ENCODE measurements at places on chromosomes 5 and 9.
A peak's percentile ranks its signal among the peaks of the same experiment; 100 is the strongest.

GRCh38 chr5:134503088-134503936 is 22.2 kb upstream of the JADE2 start:
- DNase-seq, result peak; percentile 60

DNA sequence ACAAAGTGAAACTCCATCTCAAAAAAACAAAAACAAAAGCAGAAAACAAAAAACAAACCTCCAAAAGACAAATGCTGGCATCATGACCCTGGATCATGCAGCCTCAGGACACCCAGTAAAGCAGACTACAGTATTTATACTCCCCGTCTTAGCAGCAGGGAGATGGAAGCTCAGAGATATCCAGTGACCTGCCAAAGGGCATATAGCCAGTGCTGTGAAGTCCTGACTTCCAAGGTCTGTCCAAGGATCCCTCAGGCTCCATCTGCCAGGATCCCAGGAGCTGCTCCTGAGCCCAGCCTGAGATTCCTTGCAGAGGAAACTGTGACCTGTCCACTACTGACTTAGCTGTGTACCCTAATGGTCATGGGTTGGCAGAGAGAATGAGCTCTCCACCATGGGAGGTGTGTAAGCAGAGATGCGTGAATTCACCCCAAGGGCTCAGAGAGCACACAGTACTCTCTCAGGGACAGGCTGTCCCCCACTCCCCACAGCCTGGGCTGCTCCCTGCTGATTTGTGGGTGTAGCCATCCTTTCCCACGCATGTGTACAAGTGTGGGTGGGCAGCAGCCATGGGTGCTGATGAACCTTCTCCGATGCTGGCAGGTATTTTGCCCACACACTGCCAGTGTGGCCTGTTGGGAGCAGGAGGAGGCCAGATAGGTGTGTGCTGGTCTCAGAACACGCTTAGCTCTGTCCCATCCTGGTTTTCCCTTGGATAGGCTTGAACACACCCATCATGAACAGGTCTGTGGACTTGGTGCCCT is 2.1 kb upstream of the WNK2 start:
- no peak for DNase-seq

DNA sequence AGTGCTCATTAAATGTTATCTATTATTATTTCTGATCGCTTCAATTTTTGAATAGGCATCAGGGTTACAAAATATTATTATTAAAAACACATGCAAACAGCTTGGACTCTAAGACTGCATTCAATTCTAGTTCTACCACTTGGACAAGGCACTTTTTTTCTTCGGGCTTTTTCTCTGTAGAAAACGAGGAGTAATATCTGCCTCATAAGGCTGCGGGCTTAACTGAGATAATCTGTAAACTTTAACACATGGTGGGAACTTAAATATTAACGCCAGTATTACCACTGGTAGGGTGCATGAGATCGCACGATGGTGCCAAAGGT is 511 bp upstream of the SPDL1 start:
- no peak for DNase-seq

GRCh38 chr9:115046199-115046598 is 71.8 kb downstream of the TNC start:
- DNase-seq, result no peak

- DNase-seq, result peak; percentile 78
These were observed 91.8 kb upstream of the CACNA1B start for GRCh38 chr9:137785704-137786161.

GRCh38 chr9:23375511-23375910 is 450.5 kb downstream of the ELAVL2 start:
- no peak for DNase-seq

GRCh38 chr5:160097991-160098390 is 21.3 kb downstream of the PWWP2A start:
- DNase-seq, result no peak

DNA sequence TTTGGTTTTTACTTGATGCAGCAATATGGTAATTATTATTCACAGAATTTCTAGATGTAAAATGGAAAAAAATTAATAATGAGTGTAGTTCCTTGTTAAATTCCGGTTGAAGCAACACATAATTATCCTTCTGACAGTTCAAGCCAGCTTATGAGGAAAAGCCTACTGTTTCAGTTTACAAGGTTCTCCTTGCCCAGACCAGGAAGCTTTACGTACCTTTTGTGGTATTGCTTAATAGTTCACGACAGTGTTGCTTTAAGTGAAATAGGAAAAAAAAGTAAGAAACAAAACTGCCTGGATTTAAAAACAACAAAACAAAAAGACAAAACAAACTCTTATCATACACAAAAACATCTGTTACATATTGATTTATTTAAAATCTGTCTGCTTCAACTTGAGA is 547.3 kb upstream of the C9orf72 start:
- DNase-seq, result no peak

GRCh38 chr9:14746626-14747025 is 24.1 kb upstream of the CER1 start:
- DNase-seq, result no peak

- DNase-seq, result no peak
These were observed 191.7 kb downstream of the GABBR2 start for GRCh38 chr9:98516897-98517503.

DNA sequence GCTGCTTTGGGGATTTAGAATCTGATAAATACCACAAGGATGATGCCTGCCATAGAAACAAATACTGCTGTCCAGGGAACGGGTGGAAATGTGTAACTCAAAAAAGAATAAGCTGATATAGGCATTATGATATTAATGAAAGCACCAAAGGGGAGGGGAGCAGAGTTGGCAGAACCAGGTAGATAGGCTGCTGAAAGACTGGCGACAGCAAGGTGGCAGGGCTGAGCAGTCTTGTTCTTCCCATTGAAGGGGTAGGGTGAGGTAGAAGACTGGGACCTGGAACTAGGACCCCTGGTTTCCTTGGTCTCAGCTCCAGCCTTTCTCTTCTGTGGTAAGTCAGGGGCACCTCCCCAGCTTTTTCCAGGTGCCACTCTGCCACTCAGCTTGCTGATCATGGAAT is 31.4 kb upstream of the TMOD1 start:
- peak; percentile 43 for DNase-seq

GRCh38 chr9:131865446-131866195 is 125.7 kb upstream of the RAPGEF1 start:
- no peak for DNase-seq

DNA sequence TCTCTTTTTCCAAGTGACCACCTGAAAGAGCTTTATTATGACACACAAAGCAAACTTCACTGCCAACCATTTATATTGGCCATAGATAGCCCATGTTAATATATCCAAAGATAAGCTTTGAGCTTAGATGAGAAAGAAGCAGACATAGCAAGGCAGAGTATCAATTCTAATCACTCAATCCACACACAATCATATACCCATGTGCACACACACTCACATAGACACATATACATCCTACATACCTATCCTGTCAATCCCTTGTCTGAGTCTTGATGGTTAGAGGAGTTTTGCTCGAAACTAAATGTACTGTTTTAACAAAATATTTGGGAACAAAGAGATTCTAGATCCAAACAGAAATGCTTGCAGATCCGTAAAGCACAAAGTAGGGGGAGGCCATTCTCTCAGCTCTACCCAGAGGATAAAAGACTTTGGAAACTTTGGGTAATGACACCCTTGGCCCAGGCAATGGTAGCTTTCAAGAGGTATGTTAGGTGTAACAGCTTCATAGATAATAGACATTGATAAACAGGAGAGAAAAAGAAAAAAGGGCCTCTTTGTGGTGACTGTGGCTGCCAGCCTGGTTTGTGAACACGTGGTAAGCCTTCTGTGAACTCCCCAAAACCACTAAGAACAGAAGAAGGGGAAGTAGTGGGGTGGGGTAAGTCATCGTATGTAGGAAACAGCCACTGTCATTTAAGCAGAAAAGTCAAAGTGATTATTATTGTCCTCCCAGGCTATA is 121.6 kb downstream of the TLR4 start:
- DNase-seq, result no peak

- DNase-seq, result no peak
These were observed 223.5 kb upstream of the DAB2 start for GRCh38 chr5:39648085-39648847.

DNA sequence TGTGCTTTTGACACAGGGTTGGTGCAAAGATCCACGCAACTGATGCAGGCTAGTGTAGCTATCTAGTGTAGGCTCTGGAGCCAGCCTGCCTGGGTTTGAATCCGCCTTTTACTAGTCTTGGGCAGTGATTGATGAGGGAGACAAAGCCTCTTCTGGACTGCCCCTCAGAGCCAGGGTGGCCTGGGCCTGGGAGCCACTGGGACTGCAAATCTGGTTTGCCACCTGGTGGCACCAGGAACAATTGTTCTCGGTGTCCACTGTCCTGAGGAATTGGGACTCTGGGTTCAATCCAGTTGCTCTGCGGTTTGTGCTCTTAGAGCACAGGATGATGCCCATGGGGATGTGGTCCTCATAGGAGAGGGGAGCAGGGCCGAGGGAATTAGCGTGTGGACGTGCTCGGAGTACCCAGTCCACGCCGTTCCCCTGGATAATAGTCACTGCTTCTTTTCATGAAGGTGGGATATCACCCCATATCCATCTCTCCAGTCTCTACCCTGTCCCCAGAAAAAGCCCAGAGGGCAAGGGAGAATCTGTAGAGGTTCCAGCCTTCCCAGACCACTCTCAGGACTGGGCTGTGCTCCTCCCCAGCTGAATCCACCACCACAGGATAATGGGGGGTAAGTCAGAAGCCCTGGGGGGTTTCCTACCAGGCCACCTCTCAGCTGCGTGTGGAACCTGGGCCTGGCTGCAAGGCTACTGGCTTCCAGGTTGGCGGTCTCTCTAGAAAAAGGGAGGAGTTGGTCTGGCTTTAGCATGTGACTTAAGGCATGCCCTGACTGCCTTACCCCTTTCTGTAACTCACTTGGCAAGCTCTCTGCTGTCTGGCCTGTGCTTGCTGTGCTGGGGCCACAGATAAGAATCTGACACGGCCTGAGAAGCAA is 1.9 kb downstream of the B4GALT7 start:
- DNase-seq, result no peak

- no peak for DNase-seq
These were observed 151.3 kb upstream of the TMEM161B start for GRCh38 chr5:88419931-88420330.

- no peak for DNase-seq
These were observed 28.6 kb downstream of the UGCG start for GRCh38 chr9:111925017-111925770.

GRCh38 chr5:141354900-141355469 is at the start of gene PCDHGA4:
Gene PCDHGA4, plus strand, starts transcription at chr5:141355021. Its CDS starts 87 bp downstream, at chr5:141355108.
- DNase-seq, result no peak

- no peak for DNase-seq
These were observed 8.8 kb downstream of the SPARC start for GRCh38 chr5:151677776-151678545.

- no peak for DNase-seq
These were observed 26.8 kb downstream of the YIPF5 start for GRCh38 chr5:144143625-144144024.

DNA sequence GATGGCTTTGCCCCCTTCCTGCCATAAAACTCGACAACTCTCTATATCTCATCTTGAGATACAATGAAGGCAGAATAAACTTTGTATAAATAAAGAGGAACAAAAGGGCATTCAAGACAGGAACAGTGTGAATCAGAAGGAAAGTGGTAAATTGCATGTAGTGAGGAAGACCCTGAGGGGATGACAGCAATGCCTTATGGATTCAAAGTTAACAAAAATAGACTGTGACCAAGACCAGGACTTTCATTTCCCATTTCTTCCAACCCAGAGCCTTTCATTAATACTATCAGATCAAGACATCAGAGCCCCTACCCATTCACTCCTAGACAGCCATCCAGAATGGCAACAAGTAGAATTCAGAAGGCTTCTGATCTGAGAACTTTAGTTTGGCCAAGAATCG is 46.4 kb upstream of the ZNF462 start:
- DNase-seq, result no peak

DNA sequence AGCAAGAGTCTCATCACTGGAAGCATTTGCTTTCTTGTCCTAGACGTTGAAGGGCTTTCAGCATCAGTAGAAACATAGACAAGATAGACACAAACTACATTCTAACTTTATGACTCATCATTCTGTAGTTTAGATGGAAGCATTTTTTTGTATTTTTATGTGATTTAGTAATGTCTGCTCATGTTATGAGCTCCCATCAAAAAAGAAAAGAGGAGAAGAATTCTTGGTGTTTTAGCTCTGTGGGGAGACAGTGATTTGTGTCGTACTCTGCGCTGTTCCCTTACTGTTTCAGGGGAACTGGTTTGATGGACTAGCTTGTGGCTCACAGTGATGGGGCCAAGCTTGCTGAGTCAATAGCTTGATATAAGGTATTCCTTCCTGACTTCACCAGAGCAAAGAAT is 159.2 kb upstream of the WWC1 start:
- no peak for DNase-seq

GRCh38 chr9:7265181-7265580 is 507.4 kb downstream of the KDM4C start:
- DNase-seq, result no peak

GRCh38 chr5:135120951-135121350 is 86.9 kb upstream of the PITX1 start:
- DNase-seq, result peak; percentile 84

GRCh38 chr9:83307066-83307724 is 231.0 kb downstream of the FRMD3 start:
- DNase-seq, result no peak

GRCh38 chr5:151215546-151215880 is 8.4 kb downstream of the CCDC69 start:
- no peak for DNase-seq

- DNase-seq, result no peak
These were observed 13.8 kb downstream of the ICE1 start for GRCh38 chr5:5436203-5436760.

GRCh38 chr9:89677702-89678395 is 73.0 kb downstream of the GADD45G start:
- peak; percentile 93 for DNase-seq

DNA sequence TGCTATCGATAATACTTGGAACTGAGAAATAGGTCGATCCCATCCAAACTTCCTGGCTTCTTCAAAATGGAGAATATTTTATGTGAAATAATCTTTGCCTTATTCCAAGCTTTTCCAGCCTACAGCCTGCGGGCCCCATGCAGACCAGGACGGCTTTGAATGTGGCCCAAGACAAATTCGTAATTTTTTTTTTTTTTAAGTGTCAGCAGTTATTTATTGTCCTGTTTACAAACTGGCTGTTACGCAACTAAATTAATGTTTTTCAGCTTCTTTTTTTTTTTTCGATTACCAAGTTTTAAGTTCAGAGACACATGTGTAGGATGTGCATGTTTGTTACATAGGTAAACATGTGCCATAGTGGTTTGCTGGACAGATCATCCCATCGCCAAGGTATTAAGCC is 411.7 kb upstream of the EDIL3 start:
- no peak for DNase-seq

DNA sequence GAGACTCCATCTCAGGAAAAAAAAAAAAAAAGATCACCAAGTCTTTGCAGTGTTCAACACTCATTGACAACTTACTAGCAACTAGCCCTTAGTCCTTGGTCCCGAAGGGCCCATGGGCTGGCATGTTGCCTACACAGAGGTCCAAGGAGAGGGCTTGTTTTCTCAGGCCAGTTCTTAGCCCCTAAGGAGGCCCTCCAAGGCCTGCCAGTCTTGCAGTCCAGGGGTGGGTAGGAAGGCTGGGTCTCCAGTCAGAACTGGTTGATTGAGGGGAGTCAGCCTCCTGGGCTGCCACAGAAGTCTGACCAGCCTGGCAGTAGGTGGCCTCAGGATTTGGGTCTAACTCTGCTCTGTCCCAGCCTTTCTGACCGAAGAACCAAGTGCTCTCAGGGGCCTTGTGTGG is 32.7 kb downstream of the IER5L start:
- DNase-seq, result no peak

All from H7 (cell line).